Skin of body (tissue), 3 donors: ENCODE measurements at places on chromosomes 3 and 15. TPM values are rescaled to one million over a fixed set of nuclear protein-coding genes. Genes with fewer than 3 reads are reported as not detected.

The GXYLT2 gene
- 65.3 TPM for total RNA-seq

The ADGRG7 gene
- 0.10 TPM for total RNA-seq

The SOX14 gene
- not detected for total RNA-seq

The CELSR3 gene
- total RNA-seq = 0.39 TPM

The GCSAM gene
- total RNA-seq = 1.2 TPM

The SAMMSON gene
- total RNA-seq = 0.69 TPM

The TRPM1 gene
- 3.5 TPM for total RNA-seq

The STT3B gene
- total RNA-seq = 124 TPM

The TMIE gene
- 0.30 TPM for total RNA-seq

The ARID3B gene
- total RNA-seq = 4.8 TPM

The AMOTL2 gene
- 46.8 TPM for total RNA-seq

The GLDN gene
- total RNA-seq = 14.4 TPM

The ACAN gene
- total RNA-seq = 8.3 TPM

The CYP1A2 gene
- 0.10 TPM for total RNA-seq

The VIPR1 gene
- total RNA-seq = 10.1 TPM

The B3GALNT1 gene
- 19.2 TPM for total RNA-seq

The IDH2 gene
- total RNA-seq = 77.6 TPM

The GUCA1C gene
- total RNA-seq = not detected

The MITF gene
- total RNA-seq = 43.2 TPM

The MEGF11 gene
- total RNA-seq = 0.30 TPM

The CLEC3B gene
- 54.6 TPM for total RNA-seq

The CFAP20DC gene
- 1.3 TPM for total RNA-seq

The RBMS3 gene
- 111 TPM for total RNA-seq

The RGMA gene
- total RNA-seq = 10.4 TPM

The RTP1 gene
- total RNA-seq = not detected

The TMEM207 gene
- not detected for total RNA-seq

The MTMR10 gene
- 28.1 TPM for total RNA-seq

The PPP1R14D gene
- not detected for total RNA-seq

The GATA2 gene
- 3.3 TPM for total RNA-seq

The ARMC8 gene
- 47.1 TPM for total RNA-seq

The CBLB gene
- total RNA-seq = 41.3 TPM

The GABRG3 gene
- total RNA-seq = 0.89 TPM

The GOLGA8A gene
- 41.5 TPM for total RNA-seq

The WDR49 gene
- 0.49 TPM for total RNA-seq

The SLC24A5 gene
- total RNA-seq = 3.6 TPM

The TPRG1 gene
- 9.6 TPM for total RNA-seq

The FILIP1L gene
- total RNA-seq = 40.1 TPM

The SERPINI2 gene
- not detected for total RNA-seq

The LYZL4 gene
- total RNA-seq = not detected

The BTBD1 gene
- 56.2 TPM for total RNA-seq

The C15orf62 gene
- total RNA-seq = 3.3 TPM

The TRAT1 gene
- total RNA-seq = 0.59 TPM

The TMEM115 gene
- 18.9 TPM for total RNA-seq

The CCDC13 gene
- total RNA-seq = 0.69 TPM

The CCR8 gene
- total RNA-seq = not detected

The IGSF11 gene
- total RNA-seq = 1.6 TPM

The PXYLP1 gene
- total RNA-seq = 24.2 TPM

The RLBP1 gene
- not detected for total RNA-seq

The IL17RC gene
- 22.2 TPM for total RNA-seq

The ADAMTS17 gene
- 17.0 TPM for total RNA-seq

The NR1I2 gene
- 0.10 TPM for total RNA-seq

The CDHR4 gene
- not detected for total RNA-seq

The FBXO40 gene
- 0.59 TPM for total RNA-seq

The LINGO1 gene
- 4.6 TPM for total RNA-seq

The SEC61A1 gene
- 95.7 TPM for total RNA-seq
